ENCODE measurements at places on chromosomes 16 and 17.

- DNase-seq: no peak
Observed at GRCh38 chr16:56673921-56674320, 4.3 kb downstream of the MT1H start.

- no peak for DNase-seq
Observed at GRCh38 chr16:74734361-74735161, 33.9 kb upstream of the MLKL start.

DNA sequence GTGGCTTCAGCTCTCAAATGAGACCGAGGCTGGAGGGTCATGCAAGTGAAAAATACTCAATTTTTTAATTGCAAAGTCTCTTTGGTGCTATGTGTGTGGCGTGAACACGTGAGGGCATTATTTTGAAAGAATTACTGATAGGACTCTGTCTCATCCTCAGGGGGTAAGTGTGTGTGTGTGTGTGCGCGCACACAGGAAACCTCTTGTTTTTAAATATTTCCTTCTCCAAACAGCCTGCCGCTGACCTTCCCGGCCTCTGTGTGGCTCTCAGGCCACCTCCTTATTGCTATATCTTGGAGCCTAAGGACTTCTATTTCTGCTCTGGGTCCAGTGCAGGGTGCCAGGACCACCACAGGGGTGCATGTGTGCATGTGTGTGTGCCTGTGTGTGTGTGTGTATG lies 99.7 kb downstream of the CMIP start:
- DNase-seq: no peak

DNA sequence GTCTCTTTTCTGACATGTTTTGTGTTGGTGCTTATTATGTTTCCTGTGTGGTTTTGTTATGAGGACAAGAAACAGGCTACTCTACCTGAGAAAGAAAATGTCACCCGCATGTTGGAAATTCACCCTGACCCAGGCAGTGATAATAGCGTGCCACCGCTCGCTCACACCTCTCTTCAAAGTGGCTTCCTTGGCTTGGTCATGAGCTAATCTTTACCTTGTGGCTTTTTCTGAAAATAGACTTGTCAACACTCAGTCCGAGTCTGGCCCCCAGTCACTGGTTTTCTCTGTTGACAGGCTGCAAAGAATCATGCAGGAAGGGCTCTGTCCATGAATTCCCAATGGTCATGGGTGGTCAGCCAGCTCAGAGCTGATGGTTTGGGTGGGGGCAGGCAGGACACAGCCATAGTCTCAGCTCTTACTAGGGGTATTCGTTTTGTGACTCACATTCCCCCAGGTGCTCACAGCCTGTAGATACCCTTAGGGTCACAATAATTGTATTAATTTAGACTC lies 121.3 kb upstream of the CACNG5 start:
- DNase-seq: no peak

DNA sequence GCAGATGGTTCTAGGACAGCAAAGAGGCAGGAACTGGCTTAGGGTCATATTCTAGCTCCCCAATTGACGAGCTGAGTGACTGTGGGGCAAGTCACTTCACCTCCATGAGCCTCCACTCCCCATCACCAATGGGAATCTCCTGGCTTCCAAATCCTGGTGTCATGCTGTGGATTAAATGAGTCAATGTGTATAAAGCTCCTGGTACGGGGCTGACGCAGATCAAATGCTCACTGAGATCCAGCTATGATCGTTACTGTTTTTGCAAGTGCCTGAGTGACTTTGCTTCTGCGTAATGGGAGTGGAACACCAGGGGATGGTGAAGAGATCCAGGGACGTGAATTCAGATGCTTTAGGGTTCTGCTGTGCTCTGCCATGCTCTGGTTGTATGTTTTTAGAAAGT lies 2.4 kb downstream of the SEC14L5 start:
- no peak for DNase-seq

GRCh38 chr17:68458260-68459036 lies 1.2 kb upstream of the WIPI1 start:
- DNase-seq: no peak

DNA sequence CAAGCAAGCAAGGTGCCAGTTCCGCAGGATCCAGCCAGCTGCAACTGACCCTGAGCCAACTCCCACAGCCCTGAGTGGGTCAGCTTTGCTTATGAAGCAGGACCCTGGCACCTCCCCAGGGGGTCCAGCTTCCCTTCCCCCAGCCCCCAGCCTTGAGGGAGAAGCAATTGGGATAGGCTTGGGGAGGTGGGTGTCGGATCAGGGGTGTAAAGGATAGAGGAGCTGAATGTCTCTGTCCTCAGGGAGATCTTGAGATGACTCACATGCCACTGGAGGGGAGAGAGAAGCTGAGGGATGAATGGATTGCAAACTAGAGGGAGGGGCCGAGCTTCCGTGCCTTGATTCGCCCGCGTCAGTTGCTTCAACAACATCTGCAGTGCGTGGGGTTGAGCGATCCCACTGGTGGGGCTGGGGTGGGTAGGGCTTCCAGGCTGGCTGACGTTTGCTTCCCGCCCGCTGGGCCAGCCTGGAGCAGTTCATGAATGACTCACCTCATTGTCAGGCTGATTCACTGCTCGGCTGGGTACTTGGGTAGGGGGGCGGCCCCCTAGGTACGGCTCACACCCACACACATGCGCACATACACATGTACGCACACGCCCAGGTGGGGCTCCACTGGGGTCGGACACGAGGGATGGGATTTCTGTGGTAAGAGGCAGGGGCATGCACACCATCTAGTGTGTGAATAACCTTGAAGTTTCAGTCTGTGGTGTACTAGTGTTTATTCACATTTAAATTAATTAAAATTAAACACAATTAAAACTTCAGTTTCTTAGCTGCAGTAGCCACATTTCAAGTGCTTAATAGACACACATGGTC lies 3.6 kb upstream of the HROB start:
- peak; percentile 97 for DNase-seq

DNA sequence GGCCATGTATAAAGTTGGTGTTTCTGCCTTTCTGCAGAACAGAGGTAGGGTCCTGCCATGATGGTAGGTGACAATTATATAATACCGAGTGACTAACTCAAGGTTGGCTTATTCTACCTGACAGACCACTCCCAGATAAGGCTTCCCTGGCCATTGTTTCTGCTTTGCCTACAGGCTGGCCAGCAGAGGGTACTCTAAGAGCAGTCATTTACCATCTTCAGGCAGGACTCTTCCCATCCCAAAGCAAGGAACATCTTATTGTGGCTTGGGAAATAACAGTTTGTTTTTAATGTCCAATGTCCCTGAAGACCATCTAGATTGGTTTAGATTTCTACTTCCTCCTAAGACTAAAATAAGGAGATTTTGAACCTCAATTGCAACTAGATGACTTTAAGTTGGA lies 74.1 kb downstream of the SNX11 start:
- no peak for DNase-seq

DNA sequence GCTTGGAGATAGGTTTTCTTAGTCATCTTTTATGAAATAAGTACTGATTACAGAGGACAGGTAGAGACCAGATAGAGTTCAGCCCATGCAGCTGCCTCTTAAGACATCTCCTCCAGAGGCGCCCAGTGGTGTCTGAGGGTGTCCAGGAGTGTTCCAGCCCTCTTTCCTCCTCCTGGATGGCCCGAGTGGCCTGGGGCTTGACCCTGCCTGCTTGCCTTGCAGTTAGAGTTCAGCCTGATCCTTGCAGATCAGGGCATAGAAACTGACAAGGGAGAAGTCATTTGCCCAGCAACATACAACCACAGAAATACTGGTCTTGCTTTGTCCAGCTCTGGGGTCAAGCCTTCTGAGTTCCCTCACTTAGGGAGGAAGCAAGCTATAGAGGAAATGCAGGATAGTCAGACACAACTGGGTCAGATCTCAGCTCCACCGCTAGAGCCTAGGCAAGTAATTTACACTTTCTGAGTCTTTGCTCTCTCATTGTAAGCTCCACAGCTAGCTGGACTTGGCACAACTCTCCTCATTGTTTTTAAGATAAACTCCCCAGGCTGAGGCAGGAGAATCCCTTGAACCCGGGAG lies 3.6 kb upstream of the CCL1 start:
- DNase-seq: no peak

GRCh38 chr17:66423056-66423955 lies 120.9 kb downstream of the PRKCA start:
- no peak for DNase-seq

DNA sequence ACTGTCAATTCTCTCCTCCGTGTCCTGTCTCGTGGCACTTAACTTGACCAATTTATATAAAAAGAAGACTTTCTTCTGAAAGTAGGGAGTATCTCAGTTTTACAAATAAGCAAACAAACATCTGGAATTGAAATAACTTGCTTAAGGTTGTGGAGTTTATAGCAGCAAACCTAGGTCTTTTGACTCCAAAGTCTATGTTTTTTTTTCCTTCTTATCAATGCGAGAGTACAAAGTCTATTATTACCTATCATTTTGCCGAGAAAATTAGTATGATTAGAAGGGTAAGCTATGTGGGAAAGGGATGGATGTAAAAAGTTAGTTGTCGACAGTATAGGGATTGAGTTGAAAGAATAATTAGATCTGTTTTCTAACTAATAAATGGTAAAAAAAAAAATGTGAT lies 50.4 kb downstream of the PPM1E start:
- no peak for DNase-seq

GRCh38 chr17:39097150-39097519 lies 54.3 kb downstream of the PLXDC1 start:
- no peak for DNase-seq

- no peak for DNase-seq
Observed at GRCh38 chr17:14595656-14596055, 294.8 kb downstream of the HS3ST3B1 start.

- no peak for DNase-seq
Observed at GRCh38 chr17:58760248-58760647, 4.6 kb downstream of the PPM1E start.

DNA sequence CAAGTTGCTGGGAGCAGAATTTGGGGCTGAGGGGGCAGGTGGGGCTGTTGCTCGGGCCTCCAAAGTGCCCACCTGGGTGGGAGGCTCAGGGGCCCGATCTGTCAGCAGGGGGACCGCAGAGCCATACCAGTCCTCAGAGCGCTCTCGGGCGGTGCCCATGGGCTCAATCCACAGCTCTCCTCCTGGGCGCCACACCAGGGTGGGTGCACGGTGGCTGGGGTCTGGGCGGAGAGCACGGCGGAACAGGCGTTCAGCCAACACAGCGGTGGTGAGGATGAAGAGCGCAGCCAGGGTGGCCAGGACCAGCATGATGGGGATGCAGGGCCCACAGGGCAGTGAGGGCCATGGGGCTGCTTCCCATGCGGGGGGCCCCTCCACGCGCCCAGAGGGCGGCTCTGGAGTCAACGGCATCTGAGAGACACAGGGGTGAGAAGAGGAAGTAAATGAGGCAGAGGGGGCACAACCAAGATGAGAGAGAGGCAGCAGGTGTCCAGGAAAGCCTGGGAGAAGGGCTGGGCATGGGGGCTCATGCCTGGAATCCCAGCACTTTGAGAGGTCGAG lies 1.2 kb downstream of the C16orf54 start:
- no peak for DNase-seq

DNA sequence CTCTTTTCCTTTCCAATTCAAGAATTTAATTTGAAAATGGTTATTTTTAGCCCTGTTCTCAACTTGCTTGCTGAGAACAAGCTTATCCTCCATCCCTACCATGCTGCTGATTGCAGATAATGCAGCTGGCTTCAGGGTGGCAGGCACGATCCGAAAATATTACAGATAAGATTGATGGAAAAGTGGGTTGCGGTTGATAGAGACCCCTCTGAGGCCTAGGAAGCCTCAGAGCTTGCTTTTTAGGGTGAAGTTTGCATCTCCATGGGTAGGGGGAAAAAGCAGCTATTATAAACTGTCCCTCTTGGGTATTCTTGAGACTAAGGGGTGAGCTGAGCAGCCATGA lies 116.5 kb upstream of the GOT2 start:
- DNase-seq: no peak

GRCh38 chr17:10278218-10278617 lies 79.8 kb upstream of the GAS7 start:
- DNase-seq: no peak

- no peak for DNase-seq
Observed at GRCh38 chr16:8108991-8109509, 481.3 kb downstream of the TMEM114 start.

- DNase-seq: no peak
Observed at GRCh38 chr17:34420254-34420766, 57.3 kb upstream of the CCL1 start.

DNA sequence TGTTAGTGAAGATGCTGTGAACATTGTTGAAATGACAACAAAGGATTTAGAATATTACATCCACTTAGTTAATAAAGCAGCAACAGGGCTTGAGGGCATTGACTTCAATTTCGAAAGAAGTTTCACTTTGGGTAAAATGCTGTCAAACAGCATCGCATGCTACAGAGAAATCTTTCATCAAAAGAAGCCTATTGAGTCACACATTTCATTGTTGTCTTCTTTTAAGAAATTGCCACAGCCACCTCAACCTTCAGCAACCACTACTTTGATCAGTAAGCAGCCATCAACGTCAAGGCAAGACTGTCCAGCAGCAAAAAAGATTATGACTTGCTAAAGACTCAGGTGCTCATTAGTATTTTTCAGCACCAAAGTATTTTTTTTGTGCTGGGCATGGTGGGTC lies 13.2 kb upstream of the MAP2K6 start:
- no peak for DNase-seq

- no peak for DNase-seq
Observed at GRCh38 chr16:76303637-76304314, 26.6 kb downstream of the CNTNAP4 start.

- DNase-seq: no peak
Observed at GRCh38 chr17:42018339-42018738, 1.1 kb upstream of the DNAJC7 start.

- DNase-seq: no peak
Observed at GRCh38 chr16:19517424-19518089, 4.3 kb downstream of the GDE1 start.

GRCh38 chr17:58693751-58694150 lies 1.3 kb downstream of the RAD51C start:
- DNase-seq: no peak

GRCh38 chr17:79631640-79632431 lies 21.0 kb upstream of the RBFOX3 start:
- DNase-seq: peak; percentile 76

DNA sequence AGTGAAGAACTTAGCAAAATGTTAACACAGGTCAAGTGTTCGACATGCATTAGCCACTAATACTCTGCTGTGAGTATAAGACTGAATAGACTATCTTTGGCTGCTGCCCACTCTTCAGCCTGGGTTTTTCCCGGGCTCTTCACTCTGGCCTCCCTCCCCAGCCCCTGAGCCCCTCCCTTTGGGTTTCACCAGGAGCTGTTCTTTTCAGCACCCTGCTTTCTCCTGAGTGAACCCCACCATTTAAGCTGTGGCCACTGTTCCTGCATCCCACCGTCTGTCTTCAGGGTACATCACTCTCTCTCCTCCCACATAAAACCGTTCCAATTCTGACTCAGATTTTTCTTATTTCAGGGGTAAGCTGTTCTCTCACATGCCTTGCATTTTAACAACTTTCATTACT lies 92.0 kb upstream of the ASIC2 start:
- DNase-seq: no peak

DNA sequence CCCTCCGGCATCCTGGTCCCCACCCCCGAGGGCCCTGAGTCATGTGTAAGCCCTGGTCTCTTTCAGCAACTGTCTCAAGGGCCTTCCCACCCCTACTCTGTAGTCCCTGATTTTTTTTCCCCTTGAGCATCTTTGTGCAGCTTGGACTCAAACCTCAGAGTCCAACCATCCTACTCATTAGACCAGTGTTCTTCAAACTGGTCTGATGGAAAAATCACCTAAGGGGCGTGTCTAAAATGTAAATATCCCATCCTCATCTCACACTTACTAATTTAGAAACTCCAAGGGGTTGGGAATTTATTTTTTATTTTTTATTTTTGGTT lies 624 bp downstream of the G6PC3 start:
- DNase-seq: no peak
